Mesothelial cell of epicardium (in vitro differentiated cells): ENCODE measurements at places on chromosomes 12 and 14.
A peak's percentile ranks its signal among the peaks of the same experiment; 100 is the strongest.

GRCh38 chr14:73422515-73422914, 35.8 kb downstream of the NUMB start:
- DNase-seq, result no peak
- peak overlapping the region; percentile 58 for H3K27ac ChIP-seq
- H3K36me3 ChIP-seq, result peaks cover 13% of the 10 kb centered on the region
- no peak overlapping the region for H3K4me3 ChIP-seq
- peaks cover 8% of the 10 kb centered on the region for H3K4me1 ChIP-seq

GRCh38 chr14:90545966-90546751, 149.3 kb downstream of the CALM1 start:
- no peak overlapping the region for H3K27ac ChIP-seq
- peaks cover 12% of the 10 kb centered on the region for H3K36me3 ChIP-seq
- DNase-seq, result no peak
- peaks cover 20% of the 10 kb centered on the region for H3K4me1 ChIP-seq

DNA sequence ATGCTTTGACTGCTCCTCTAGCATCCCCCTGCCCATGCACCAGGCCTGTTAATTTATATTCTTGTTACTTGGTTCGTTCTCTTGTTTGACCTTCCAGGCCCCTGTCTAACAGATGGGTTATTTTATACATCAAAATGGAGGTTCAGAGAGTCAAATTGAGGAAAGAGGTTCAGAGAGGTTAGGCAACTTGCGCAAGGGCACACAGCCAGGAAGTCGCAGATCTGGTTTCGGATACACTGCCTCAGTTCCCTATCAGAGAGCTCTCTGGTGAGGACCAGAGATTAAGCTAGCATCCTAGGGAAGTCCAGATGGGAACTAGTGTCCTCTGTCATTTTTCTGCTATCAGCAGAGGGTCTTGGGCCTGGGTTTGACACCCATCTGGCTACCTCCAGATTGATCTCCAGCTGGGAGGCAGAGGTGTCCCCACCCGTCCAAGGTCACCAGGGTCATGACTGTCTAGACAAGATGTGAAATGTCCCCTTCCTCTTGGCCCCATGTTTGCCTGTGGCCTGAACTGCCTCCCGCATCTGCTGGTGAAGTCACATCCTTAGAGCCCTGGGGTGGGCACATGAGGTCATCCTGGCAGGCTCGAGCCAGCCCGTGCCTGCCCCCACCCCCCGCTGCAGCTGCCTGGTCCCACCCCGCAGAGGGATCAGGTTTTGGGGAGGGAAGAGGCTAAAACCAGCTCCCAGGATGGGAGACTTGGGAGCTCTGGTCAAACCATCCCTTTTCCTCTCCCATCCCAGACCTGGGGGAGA, 84.3 kb upstream of the NCOR2 start:
- no peak overlapping the region for H3K27ac ChIP-seq
- no peaks in the 10 kb centered on the region for H3K27me3 ChIP-seq
- H3K36me3 ChIP-seq, result peaks cover 5% of the 10 kb centered on the region
- no peak overlapping the region for H3K4me3 ChIP-seq

GRCh38 chr12:27652174-27652763, 44.0 kb upstream of the REP15 start:
- H3K4me1 ChIP-seq, result peaks cover 6% of the 10 kb centered on the region
- H3K27me3 ChIP-seq, result no peaks in the 10 kb centered on the region
- H3K36me3 ChIP-seq, result peaks cover 23% of the 10 kb centered on the region

GRCh38 chr14:90159146-90159545, 97.2 kb upstream of the PSMC1 start:
- H3K4me1 ChIP-seq, result peaks cover 3% of the 10 kb centered on the region
- H3K4me3 ChIP-seq, result no peak overlapping the region
- H3K27ac ChIP-seq, result no peak overlapping the region
- H3K27me3 ChIP-seq, result peaks cover 11% of the 10 kb centered on the region
- no peak for DNase-seq

DNA sequence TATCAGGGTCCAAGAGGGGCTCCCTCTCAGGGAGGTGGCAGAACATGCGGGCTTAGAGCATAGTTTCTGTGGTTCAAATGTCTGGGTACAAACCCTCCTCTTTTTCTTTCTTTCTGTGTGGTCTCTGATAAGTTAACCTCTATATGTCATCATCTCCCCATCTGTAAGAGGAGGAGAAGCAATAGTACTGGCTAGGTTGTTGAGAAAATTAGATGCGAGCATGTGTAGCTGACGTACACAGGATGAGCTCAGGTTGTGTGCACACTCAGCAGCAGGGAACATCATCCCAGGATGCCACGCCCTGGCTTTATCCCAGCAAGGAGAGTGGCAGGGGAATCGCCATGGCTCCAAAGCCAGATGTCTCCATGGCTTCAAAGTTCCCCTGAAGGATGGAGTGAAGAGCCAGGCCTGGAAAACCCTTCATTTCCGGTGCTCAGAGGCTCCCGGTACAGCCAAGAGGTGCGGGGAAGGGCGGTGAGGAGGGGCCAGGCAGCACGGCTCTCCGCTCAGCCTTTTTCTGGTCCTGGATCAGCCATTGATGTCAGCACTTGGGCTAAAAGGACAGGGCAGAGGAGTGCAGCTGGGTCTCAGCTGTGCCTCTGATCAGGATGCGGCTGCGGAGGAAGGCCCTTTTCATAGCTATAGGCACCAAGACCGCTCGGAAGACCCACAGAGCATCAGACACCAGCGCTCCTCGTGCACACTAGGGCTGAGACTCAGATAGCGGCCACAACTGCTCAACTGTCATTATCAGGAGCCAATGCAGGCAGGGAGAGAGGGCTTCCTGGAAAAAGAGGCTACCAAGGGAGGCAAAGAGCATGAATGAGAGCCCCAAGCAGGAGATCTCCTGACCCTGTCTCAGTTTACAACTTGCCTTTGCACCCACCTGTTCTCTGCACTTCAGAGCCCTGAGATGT, 41.5 kb downstream of the ARL6IP4 start:
- no peak for DNase-seq
- H3K4me3 ChIP-seq, result no peak overlapping the region
- H3K36me3 ChIP-seq, result no peaks in the 10 kb centered on the region
- H3K4me1 ChIP-seq, result peaks cover 11% of the 10 kb centered on the region
- no peak overlapping the region for H3K27ac ChIP-seq

DNA sequence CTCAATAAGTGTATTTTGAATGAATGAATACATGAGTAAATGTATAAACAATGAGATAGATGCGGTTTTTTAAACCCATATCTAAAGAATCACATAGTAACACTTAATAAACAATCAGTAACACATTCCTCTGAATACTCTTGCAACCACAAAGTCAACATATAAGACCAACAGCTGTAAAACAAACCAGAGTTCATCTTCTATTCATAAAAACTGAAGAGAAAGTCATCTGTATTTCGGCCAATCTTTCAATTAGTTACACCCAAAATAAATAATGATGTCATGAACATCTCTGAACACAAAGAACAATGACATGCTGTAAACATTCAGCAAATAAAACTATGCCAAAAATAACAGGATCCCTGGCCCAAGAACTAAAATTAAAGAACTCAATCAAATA, 47.2 kb downstream of the ARMH4 start:
- no peaks in the 10 kb centered on the region for H3K36me3 ChIP-seq
- H3K27ac ChIP-seq, result no peak overlapping the region
- H3K4me1 ChIP-seq, result no peaks in the 10 kb centered on the region
- H3K27me3 ChIP-seq, result peaks cover 18% of the 10 kb centered on the region
- no peak for DNase-seq

DNA sequence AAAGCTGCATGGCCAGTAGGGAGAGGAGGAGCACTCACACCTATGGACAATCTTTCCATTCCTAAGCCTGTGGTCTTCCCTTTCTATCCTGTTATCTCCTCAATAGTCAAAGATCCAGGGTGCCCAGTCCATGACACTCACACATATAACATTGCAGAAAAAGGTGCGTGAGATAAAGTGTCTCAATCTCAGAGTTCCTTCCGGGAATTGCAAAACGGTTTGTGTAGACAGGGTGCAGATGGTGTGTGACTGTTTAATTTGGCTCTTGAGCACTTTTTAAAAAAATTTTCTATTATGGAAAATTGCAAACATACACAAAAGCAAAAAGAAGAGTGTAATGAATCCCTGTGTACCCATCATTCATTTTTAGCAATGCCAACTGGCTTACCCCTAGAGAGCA, 1493.6 kb downstream of the AACS start:
- H3K27ac ChIP-seq, result no peak overlapping the region
- no peaks in the 10 kb centered on the region for H3K36me3 ChIP-seq
- no peak for DNase-seq

DNA sequence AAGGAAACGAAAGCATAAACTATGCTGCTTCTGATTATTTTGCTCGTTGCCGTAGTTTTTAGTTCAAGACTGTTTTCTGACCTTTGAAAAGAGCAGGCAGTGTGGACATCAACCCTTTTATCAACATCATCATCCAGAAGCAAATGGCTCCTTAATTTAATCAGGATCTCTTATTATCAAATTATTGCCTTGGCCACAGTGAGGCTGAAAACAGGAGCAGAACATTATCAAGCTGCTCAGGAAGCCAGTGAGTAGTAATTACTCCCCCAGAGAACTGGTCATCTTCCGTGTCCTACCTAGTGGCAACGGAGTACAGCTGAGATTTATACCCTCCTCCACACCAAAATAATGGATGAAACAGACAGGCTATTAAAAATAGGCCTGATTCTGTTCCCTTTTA, 2.2 kb upstream of the DIABLO start:
- peaks cover 17% of the 10 kb centered on the region for H3K4me1 ChIP-seq
- no peaks in the 10 kb centered on the region for H3K27me3 ChIP-seq
- no peak for DNase-seq
- H3K36me3 ChIP-seq, result peaks cover 13% of the 10 kb centered on the region
